A673 (cell line): ENCODE measurements at places on chromosomes 2 and 18. TPM values are rescaled to one million over a fixed set of nuclear protein-coding genes. Genes with fewer than 3 reads are reported as not detected.

FEV gene
- 8.0 and 12.6 TPM in 2 replicates for total RNA-seq

CDK5R2 gene
- total RNA-seq, result 0.37 and 0.44 TPM in 2 replicates

CENPA gene
- total RNA-seq, result 59.2 and 66.3 TPM in 2 replicates

KCNJ13 gene
- not detected in 2 replicates for total RNA-seq

DNA sequence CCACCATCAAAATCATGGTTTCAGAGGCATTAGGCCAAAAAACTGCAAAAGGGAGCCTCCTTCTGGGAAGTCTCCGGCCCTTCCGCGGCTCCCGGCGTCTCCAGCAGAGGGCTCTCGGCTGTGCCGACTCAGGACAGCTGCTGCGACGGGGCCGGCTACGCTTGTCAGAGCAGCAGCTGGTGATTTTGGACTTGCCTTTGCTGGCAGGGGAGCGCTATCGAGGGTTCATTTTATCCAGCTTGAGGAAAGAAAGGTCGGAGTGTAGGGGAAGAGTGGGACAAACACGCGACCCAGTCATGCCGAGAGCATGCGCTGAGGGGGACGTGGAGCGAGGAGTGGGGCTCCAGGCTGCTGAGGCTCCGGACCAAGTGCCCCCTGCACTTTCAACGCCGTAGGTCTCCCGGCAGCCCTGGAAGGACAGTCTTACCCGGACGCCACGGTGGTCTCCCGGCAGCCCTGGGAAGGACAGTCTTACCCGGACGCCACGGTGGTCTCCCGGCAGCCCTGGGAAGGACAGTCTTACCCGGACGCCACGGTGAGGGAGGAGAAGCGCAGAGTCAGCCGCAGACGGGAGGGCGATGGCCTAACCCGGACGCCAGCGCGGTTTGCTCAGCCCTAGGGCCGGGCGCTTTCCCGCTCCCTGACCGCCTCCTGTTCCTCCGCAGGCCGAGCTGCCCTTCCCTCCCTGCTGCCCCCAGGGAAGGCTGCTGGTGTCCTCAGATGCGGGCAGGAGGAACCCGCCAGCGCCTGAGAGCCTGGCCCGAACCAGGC is 21.7 kb downstream of the DDX18 start:
- H3K27ac ChIP-seq, result no peak overlapping the region
- peak; percentile 86 for DNase-seq
- H3K27me3 ChIP-seq, result no peaks in the 10 kb centered on the region
- H3K36me3 ChIP-seq, result peaks cover 8% of the 10 kb centered on the region

DNA sequence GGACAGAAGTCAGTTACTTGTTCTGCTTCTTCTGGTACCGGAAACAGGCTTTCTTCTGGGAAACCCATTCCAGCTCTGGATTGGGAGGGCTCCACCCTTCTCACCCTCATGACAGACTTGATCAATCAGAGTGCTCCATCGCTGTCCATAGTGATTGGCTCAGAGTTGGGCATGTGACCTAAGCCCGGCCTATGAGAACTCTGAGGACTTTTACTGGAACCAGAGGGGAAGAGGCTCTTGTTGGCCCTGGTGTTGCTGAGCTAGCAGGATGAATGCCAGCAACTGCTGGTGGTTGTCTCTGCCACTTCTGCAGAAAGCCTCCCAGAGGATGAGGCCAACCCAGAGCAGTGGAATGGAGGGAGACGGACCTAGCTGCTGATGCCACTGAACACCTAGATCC is 33.3 kb downstream of the TMEM37 start:
- H3K4me3 ChIP-seq, result no peak overlapping the region
- no peaks in the 10 kb centered on the region for H3K36me3 ChIP-seq
- H3K27ac ChIP-seq, result no peak overlapping the region
- DNase-seq, result peak; percentile 25

DNA sequence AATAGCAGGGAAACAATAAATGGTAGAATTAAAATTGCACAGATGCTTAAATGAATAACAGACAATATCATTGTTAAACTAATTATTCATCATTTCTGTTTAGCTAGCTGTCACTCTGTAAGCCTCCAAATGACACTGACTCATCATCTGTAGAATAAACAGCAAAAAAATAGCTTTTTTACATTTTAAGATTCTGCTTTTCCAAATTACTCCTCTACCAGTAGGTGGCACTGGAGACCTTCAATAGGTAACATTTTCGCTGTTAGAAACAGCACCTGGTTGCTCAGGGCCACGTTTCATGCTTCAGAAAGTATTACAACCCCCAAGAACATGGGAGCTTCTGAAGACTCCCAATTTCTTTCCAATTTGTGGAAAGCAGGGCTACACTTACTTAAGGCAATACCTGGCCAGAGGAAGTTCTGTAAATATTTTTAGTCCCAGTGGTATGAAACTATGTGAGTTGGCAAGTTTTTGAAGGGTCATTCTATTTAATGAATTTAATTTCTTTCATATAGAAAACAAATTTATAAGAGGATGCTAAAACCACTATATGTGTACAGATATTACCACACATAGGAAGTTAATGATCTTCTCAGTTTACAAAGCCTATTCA is 45.4 kb downstream of the TTN start:
- H3K27me3 ChIP-seq, result peaks cover 36% of the 10 kb centered on the region
- H3K36me3 ChIP-seq, result no peaks in the 10 kb centered on the region
- no peak overlapping the region for H3K27ac ChIP-seq

GRCh38 chr18:36340246-36340645 is 42.7 kb downstream of the FHOD3 start:
- H3K4me1 ChIP-seq, result no peaks in the 10 kb centered on the region
- no peak overlapping the region for H3K27ac ChIP-seq
- H3K27me3 ChIP-seq, result no peaks in the 10 kb centered on the region
- DNase-seq, result no peak
- H3K4me3 ChIP-seq, result no peak overlapping the region
- H3K36me3 ChIP-seq, result no peaks in the 10 kb centered on the region

- no peak for DNase-seq
- H3K36me3 ChIP-seq, result no peaks in the 10 kb centered on the region
- no peak overlapping the region for H3K27ac ChIP-seq
- no peaks in the 10 kb centered on the region for H3K4me1 ChIP-seq
Observed at GRCh38 chr2:160051371-160051800, 11.0 kb downstream of the PLA2R1 start.
